Ovary (tissue), 10 donors: ENCODE measurements at places on chromosomes 13 and 19. TPM values are rescaled to one million over a fixed set of nuclear protein-coding genes. Genes with fewer than 3 reads are reported as not detected.

SMIM44 gene
- not detected for total RNA-seq

NTN5 gene
- total RNA-seq = 1.7 TPM

CGB2 gene
- not detected for total RNA-seq

SMAD9 gene
- 11.7 TPM for total RNA-seq

LIM2 gene
- total RNA-seq = not detected

ZNF773 gene
- total RNA-seq = 8.7 TPM
